8988T (cell line): ENCODE measurements at places on chromosomes 6 and 20.
A peak's percentile ranks its signal among the peaks of the same experiment; 100 is the strongest.

DNA sequence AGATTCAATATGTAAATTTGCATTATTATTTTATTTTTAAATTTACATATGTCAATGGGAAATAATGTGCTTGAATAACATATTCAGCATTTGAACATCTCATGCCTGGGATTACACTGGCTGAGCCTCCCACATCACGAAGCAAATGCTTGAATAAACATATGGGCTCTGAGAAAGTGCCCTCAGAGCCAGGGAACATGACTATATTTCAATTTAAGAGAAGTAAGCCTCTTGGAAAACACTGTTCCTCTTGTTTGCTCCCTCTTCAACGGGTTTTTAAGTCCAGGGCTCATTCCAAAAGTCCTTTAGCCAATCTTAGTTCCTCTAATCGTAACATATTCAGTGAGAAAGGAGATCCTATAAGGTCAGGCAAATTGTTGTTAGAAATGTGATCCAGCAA lies 122.0 kb downstream of the GMPR start:
- DNase-seq: no peak

DNA sequence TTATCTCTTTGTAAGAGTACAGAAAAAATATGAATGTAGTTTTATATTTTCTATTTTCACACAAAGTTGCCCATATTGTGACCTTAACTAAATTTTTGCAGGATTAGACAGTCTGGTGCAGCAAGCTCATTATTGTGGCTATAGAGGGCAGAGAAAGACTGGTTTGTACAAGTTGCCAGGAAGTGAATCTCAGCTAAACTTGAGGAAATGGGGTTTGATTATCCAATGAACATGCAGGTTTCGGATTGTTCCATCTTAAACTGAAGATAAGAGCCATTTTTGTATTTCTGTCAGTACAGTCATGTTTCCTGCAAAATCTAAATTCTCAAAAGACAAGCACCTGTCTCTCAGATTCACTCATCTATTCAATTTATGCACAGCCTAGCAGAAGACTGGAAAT lies 390.9 kb downstream of the MMUT start:
- DNase-seq: no peak

DNA sequence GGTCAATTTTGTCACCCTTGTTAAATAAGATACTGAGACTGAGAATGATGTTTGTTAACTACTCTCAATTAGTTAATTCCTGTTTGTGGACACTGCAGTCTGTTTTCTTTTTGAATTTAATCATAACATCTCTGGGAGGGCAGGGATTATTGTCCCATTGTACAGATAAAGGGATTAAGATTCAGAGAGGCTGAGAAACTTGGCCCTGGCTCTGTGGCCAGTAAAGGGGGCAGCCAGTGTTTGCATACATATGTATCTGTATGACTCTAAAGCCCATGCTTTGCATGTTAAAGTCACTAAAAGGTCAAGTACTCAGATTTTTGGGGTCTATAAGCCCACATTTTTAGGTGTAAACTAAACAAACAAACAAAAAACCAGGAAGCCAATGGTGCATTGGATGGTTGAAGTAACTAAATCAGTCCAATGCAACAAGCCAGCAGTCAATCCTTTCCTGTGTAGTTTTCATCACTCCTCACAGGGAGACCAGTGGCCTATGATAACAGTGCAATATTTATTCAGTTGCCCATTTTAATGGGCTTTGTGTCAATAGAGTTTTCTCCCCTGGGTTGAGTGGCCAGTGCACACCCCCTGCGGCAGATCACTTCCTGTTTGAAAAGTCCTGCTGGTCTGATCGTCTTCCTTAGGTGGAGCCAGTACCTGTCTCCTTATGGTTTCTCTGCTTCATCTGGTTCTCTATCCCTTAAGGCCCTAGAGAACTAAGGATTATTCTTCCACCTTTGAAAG lies 106.7 kb downstream of the SLX4IP start:
- DNase-seq: no peak

DNA sequence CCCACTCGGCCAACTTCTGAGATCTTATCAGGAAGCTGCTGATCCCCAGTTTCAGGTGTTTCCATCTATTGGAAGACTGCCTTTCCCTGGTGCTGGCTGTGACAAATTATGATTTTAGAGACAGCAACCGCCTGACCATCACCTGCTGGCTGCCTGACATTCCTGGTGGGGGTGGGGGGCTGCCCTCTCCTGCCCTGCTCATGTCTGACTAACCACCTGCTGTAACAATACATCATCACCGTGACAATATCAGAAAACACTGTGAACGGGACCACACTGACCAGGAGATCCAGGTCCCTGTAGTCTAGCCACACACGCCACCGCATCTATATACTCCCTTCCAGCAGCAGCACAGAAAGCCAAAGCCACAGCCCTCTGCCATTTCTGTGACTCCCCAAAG lies 537.5 kb downstream of the QKI start:
- DNase-seq: no peak

DNA sequence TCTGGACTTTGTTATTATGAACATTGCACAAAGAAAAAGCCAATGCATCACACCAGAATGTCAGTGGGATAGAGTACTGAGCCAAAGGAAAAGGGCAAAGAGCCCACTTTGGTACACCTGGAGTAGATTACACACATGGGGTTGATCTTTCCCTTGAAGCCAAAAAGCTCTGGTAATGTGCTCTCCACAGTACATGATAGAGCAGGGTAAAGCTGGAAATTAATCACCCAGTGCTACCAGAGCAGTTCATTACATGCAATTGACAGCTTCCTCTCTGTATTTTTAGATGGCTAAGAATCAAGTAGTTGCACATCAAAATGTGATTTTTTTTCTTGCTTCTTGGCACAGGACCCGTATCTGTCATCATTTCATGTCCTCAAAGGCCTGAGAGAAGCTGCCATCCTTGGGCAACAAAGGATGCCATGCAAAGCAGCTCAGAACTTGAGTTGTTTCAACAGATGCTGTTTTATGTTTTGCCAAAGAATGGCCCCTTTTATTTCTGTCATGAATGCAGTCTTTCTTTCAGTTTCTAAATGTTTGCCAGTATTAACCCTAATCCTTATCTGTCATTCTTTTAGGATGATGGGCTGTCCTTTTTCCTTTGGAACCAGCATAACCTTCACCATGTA lies 88.1 kb downstream of the HDGFL1 start:
- DNase-seq: no peak

- DNase-seq: peak; percentile 22
Measured at GRCh38 chr6:36075656-36076055, 48.0 kb downstream of the MAPK14 start.

DNA sequence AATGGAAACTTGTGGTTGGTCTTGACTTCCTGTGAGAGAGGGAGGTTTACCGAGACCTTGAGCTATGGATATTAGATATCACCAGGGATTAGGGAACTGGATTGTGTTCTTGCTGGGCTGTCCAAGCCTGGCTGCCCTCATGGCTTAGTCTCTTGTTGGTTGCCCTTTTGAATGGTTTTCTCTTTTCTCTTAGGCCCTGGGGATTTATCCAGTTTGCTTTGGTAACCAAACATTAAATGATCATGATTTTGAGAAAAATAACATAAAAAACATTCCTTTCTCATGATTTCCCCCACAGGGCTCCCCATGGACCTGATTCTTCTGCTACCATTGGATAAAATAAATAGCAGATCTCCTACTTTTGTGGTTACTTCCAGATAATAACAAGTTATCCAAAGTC lies 306.4 kb upstream of the RNF217 start:
- no peak for DNase-seq

DNA sequence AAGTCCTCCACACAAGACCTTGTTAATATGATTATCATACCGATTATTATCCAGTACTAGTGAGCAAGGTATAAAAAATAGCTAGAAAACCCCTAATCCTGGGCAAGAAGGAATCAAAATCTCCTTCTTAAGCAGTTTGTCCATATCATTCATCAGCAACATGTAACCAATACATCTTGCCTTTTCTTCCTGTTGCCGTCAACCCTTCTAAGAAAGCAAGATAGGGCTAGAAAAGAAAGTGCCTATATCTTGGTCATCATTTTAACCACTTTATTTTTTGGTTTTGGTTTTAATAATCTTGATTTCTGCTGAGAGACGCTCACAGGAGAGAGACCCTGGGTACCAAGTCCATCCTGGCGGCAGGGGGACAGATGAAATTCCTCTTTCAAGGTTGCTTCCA lies 27.2 kb upstream of the PREX1 start:
- DNase-seq: no peak

DNA sequence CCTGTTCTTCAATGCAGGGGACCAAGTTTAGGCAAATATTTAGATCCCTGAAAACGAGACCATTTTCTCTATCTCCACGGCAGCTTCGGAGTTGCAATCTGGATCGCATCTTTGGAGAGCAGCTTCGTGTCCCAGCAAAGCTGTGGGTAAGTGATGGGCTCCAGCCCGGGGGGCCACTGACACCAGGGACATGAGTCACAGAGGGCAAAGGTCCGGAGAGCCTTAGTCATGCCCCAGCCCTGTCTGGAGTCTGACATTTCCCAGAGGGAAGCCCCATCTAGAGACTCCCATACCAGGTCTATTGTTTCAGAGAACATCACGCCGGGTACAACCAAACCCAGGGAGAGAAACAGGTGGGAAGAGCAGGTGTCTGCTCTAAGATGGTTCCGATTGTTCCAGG lies 95.9 kb downstream of the NFATC2 start:
- peak; percentile 94 for DNase-seq

- peak; percentile 49 for DNase-seq
Measured at GRCh38 chr6:75934643-75935472, 137.6 kb downstream of the IMPG1 start.

DNA sequence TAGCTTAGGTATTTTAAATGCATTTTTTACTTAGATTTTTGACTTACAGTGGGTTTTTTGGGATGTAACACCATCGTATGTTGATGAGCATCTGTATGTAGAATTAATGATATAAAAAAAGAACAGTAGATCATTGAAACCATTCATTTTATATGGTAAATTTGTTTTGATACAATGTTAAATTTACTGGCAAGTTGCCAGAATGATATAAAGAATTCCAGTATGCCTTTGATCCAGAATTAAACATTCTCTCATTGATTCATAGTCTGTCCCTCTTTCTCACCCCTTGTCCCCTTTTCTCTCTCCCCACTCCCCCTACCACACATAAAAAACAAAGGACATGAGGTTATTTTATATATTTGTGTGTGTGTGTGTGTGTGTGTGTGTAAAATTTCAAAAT lies 45.3 kb downstream of the VTA1 start:
- no peak for DNase-seq

DNA sequence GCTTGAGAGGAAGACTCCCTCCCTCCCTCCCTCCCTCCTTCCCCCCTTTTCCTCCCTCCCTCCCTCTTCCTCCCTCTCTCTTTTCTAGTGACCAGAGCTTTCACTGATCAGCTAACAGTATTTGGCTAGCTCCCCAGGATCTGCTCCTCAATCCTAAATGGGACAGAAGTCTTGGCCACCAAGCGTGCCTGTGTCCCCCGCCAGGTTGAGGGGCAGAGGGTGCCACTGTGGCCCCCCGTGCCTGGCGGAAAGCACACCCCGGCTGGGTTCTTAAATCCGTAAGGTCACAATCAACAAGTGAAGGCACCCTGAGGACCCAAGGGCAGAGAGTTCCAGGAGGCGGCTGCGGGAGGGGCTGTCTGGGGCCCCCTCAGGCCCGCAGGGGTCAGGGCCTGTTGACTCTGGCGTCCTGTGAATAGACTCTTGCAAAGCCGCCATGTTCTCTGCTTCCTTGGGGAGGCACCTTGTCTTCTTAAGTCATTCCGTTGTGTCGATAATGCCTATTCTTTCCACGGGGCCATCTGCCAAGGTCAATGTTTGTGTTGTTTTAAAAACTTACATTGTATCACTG lies 38.9 kb upstream of the STX16 start:
- no peak for DNase-seq

DNA sequence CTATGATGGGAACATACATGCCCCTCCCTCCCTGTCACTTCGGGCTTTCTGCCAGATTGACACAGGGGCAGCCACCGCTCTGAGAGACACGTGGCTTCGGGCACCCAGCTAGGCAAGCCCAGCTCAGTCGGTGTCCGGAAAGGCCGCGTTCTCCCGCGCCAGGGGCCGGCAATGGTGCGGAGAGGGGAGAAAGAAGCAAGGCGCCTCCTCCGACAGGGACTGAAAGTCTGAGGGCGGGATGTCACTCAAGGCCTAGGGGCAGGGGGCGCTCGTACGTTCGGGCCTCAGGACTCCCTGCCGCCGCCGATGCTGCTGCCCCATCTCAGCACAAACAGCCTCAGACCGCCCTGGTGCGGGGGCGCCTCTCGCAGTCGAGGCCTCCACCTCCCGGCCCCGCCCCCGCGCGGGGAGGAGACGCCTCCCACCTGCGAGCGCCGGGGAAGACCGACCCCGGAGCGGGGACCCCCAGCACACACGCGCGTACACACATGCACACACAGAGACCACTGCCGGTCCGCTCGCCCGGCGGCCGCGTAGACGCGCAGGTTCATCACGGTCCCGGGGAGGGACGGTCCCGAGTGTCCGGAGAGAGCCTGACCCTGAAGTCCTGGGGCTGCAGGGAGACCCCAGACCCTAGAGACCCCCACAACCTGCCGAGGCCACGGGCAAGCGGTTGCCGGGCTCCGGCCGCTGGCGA lies 1.9 kb downstream of the GRM4 start:
- peak; percentile 82 for DNase-seq

- DNase-seq: no peak
Measured at GRCh38 chr6:1761477-1761877, 151.8 kb downstream of the FOXC1 start.

- no peak for DNase-seq
Measured at GRCh38 chr20:9590189-9590588, 75.8 kb downstream of the LAMP5 start.

DNA sequence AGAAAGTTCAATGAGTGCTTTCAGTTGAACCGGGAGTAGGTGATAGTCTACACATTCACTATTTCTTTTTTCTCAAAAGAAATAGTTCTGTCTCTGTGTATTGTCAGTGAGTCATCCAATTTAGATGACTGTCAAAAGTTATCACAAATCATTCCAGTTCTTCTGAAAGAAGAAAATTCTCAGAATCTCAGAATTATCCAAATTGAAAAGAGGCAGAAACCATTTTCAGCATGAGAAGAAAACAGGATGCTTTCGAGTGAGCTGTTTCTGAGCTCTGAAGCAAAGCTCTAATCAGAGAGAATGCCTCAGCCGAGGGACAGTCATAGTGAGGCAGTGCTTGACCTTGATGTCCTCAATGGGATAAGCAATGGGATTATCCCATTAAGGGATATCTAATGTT lies 97.9 kb downstream of the HUS1B start:
- DNase-seq: no peak

DNA sequence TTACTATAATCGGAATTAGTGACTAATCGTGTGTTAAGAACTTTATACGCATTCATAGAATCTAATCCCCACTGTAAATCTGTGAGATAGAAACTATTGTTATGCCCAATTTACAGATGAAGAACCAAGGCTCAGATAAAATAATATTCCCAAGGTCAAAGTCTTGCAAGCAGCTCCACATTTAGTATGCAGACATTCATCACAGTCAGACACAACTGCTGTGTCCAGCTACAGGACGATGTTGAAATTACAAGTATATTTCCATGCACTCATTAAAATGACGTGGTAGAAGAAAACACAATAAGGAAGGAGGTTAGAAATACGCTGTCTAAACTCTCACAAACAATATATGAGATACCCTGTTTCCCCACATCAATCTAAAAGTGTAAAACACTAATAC lies 82.5 kb downstream of the PREX1 start:
- DNase-seq: no peak

- no peak for DNase-seq
Measured at GRCh38 chr6:30216096-30216495, 2.9 kb upstream of the TRIM26 start.
